Mesothelial cell of epicardium (in vitro differentiated cells): ENCODE measurements at places on chromosomes 11 and 22. TPM values are rescaled to one million over a fixed set of nuclear protein-coding genes. Genes with fewer than 3 reads are reported as not detected.

GRCh38 chr11:94486068-94486467, 7.6 kb downstream of the MRE11 start:
- no peak overlapping the region for H3K4me3 ChIP-seq
- no peak overlapping the region for H3K27ac ChIP-seq
- no peak for DNase-seq
- peaks cover 59% of the 10 kb centered on the region for H3K36me3 ChIP-seq
- no peaks in the 10 kb centered on the region for H3K4me1 ChIP-seq

Gene CST6
- total RNA-seq = 1.1 to 1.2 TPM (median 1.2 TPM) in 3 replicates

DNA sequence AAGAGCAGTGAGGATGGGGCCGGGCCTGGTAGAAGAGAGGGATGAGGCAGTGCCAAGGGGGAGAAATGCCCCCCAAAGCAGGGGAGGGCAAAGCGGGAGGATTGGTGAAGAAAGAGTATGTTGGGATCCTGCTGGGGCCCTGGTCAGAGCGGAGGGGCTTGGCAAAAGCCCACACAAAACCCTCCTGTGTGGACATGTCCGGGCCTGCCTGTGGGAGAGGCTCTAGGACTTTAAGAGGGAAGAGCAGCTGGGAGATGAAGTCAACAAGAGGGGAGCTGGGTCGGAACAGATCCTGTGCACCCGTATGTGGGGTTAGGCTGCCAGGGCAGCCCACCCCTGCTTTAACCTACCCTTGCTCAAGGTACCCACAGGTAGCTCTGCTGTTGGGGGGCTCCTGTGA, 25.8 kb downstream of the ART5 start:
- H3K27ac ChIP-seq = no peak overlapping the region
- no peak overlapping the region for H3K4me3 ChIP-seq
- H3K4me1 ChIP-seq = peaks cover 37% of the 10 kb centered on the region
- peaks cover under 1% of the 10 kb centered on the region for H3K27me3 ChIP-seq

Gene PIWIL4
- total RNA-seq = 4.1 to 5.0 TPM (median 4.9 TPM) in 3 replicates

GRCh38 chr11:19929655-19930054, 217.0 kb downstream of the NAV2 start:
- peak overlapping the region; percentile 87 for H3K27ac ChIP-seq
- no peaks in the 10 kb centered on the region for H3K27me3 ChIP-seq
- no peaks in the 10 kb centered on the region for H3K36me3 ChIP-seq
- no peak overlapping the region for H3K4me3 ChIP-seq

DNA sequence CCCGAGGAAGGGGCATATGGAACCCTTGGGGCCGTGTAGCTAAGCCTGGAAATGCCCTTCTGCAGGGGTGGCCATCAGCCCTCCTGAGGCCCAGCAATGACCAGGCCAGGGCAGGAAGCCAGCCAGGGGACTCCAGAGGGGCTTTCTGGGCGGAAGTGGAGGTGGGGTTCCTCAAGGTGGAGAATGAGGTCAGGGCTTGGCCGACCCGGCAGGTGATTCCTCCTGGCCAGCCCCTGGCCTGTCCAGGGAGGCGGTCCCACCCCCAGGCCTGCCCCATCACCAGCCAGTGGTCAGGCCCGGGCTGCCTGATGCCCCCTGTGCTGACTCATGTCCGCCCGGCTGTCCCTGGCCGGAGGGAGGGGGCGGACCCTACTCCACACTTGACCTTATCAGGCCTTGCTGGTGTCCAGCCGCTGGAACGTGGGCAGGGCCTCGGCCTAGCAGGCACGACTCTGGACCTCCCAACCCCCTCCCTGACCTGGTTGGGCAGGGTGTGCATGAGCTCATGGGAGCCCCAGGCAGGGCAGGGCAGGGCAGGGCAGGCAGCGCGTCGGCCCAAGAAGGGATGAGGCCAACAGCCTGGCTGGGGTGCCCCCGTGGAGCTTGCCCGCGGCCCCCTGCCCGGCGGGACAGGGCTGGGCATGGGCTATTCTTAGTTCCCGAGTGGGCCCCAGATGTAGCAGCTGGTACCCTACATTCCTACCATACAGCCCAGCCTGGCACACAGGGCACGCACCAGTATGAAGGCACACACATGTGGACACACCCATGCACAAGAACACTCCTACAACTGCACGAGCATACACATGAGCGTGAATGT, 35.9 kb downstream of the RPL3 start:
- no peak for DNase-seq
- H3K4me3 ChIP-seq = no peak overlapping the region
- no peaks in the 10 kb centered on the region for H3K27me3 ChIP-seq
- H3K27ac ChIP-seq = no peak overlapping the region
- H3K36me3 ChIP-seq = no peaks in the 10 kb centered on the region

Gene SAA4
- total RNA-seq = not detected in 3 replicates
